ENCODE measurements at places on chromosomes 1 and 21. TPM values are rescaled to one million over a fixed set of nuclear protein-coding genes. Genes with fewer than 3 reads are reported as not detected.
A peak's percentile ranks its signal among the peaks of the same experiment; 100 is the strongest.

The BTG3 gene
- total RNA-seq, result 13.4 TPM

GRCh38 chr1:170711682-170712081, 47.8 kb downstream of the PRRX1 start:
- H3K27me3 ChIP-seq, result no peaks in the 10 kb centered on the region
- H3K27ac ChIP-seq, result peak overlapping the region; percentile 4

DNA sequence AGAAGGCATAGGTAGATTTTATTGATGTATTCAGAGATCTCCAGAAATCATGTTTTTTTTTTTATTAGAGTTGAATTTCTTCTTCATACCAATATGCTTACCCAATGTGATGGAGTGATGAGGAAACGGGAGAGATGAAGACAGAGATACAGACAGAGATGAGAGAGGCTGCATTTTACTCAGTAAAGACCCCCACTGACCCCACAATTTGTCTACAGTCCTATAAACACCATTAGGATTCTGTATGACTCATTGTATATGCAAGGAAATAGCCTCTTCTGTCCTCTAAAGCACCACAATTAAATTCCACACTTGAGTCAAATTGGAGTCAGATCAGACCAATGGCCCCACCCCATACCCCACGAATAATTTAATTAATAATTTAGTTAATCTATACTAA, 44.0 kb downstream of the RUNX1 start:
- DNase-seq, result no peak
- no peak overlapping the region for H3K4me3 ChIP-seq
- no peaks in the 10 kb centered on the region for H3K4me1 ChIP-seq
- H3K27me3 ChIP-seq, result no peaks in the 10 kb centered on the region
- H3K27ac ChIP-seq, result no peak overlapping the region

DNA sequence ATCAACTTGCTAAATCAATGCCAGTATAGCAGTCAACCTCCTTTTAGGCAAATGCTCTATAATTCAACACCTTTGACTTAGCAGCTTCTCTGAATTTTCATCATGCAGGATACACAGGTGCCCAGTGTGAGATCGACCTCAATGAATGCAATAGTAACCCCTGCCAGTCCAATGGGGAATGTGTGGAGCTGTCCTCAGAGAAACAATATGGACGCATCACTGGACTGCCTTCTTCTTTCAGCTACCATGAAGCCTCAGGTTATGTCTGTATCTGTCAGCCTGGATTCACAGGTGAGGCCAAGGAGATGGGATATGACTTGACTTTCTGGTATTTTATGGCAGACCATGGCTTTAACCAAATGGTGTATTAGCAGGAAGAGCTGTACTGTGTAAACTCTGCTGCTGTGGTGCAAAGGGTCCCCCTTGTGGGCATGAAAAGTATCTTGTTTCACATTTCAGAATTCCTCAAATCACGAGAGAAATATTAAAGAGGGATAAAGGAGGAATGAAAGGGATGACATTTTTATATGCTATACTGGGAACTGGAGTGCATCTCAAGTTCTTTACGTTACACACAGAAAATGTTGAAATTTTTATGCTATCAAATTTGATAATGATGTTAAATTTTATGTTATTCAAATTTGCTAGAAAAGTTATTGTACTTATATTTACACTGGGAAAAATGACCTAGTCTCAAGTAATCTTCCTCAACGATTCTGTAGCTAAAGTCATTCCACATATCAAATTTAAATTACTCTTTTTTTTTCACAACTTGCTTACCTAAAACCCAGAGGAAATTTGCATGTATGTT, 88.9 kb downstream of the CRB1 start:
- H3K36me3 ChIP-seq, result no peaks in the 10 kb centered on the region
- no peaks in the 10 kb centered on the region for H3K27me3 ChIP-seq
- H3K4me1 ChIP-seq, result no peaks in the 10 kb centered on the region
- H3K27ac ChIP-seq, result no peak overlapping the region

The ATXN7L2 gene
- 2.3 TPM for total RNA-seq

The RGS8 gene
- total RNA-seq, result not detected

The TM2D1 gene
- 42.6 TPM for total RNA-seq

DNA sequence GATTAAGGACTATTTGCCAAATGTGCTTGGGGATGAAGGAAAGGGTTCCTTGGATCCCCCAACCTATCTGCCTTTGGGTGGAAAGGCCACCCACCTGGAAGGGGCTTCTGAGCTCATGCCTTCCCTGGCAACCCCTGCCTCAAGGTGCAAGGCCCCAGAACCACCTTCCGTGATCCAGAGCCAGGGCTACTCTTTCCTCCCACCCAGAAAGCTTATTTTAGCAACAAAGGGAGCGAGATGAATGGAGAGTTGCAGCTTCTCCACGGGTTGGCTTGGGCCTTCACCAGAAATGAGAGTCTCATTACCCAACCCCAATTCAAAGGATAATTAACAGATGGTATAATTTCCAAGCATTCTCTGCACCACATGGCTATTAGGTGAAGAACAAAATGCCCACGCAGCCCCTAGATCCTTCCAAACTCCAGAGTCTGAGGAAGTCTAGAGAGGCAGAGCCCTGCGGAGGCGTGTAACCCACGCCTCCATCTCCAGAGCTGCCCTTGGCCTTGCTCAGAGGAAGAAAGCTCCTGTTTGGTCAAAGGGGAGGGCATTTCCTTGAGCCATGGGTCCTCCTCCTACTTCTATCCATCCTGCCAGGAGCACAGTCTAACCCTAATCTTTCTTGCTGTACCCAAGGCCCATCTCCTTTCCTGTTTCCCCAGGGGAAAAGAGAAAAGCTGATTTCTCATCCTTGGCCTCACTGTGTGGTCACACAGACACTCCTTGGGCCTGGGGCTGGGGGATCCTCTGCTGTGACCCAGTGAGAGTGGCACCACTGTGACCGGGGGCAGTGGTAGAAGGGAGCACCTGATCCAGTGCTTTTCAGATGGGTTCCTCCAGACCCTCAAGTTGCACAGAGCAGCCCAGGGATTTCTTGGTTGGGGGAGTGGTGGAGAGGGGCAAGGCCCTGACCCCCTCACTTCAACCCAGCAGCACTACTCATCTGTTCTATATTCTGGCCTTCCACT, 1.7 kb upstream of the CELSR2 start:
- H3K27ac ChIP-seq, result no peak overlapping the region
- H3K36me3 ChIP-seq, result no peaks in the 10 kb centered on the region
- H3K4me3 ChIP-seq, result no peak overlapping the region
- H3K27me3 ChIP-seq, result no peaks in the 10 kb centered on the region

- no peaks in the 10 kb centered on the region for H3K27me3 ChIP-seq
- no peak overlapping the region for H3K27ac ChIP-seq
- peaks cover 35% of the 10 kb centered on the region for H3K4me1 ChIP-seq
- H3K36me3 ChIP-seq, result no peaks in the 10 kb centered on the region
Observed at GRCh38 chr1:178330848-178331497, 165.8 kb downstream of the CLEC20A start.

GRCh38 chr1:45543581-45544417, 6.8 kb upstream of the AKR1A1 start:
- H3K4me1 ChIP-seq, result no peaks in the 10 kb centered on the region
- DNase-seq, result peak; percentile 66
- no peaks in the 10 kb centered on the region for H3K36me3 ChIP-seq
- no peak overlapping the region for H3K4me3 ChIP-seq
- no peak overlapping the region for H3K27ac ChIP-seq
- no peaks in the 10 kb centered on the region for H3K27me3 ChIP-seq

- no peaks in the 10 kb centered on the region for H3K36me3 ChIP-seq
- no peaks in the 10 kb centered on the region for H3K27me3 ChIP-seq
- H3K4me1 ChIP-seq, result no peaks in the 10 kb centered on the region
- no peak overlapping the region for H3K27ac ChIP-seq
Observed at GRCh38 chr1:241782396-241782795, 65.6 kb upstream of the EXO1 start.

GRCh38 chr1:160522622-160523345, at the start of gene SLAMF6:
TSS of gene SLAMF6 (minus strand) at chr1:160523255. CDS start at chr1:160523192, 63 bp downstream.
- no peaks in the 10 kb centered on the region for H3K4me1 ChIP-seq
- H3K4me3 ChIP-seq, result no peak within 1 kb of the TSS
- no peak within 1 kb of the TSS for H3K27ac ChIP-seq
- DNase-seq, result no peak
- H3K36me3 ChIP-seq, result no peaks in the 10 kb centered on the region

The ATP1A2 gene
- total RNA-seq, result 298 TPM

DNA sequence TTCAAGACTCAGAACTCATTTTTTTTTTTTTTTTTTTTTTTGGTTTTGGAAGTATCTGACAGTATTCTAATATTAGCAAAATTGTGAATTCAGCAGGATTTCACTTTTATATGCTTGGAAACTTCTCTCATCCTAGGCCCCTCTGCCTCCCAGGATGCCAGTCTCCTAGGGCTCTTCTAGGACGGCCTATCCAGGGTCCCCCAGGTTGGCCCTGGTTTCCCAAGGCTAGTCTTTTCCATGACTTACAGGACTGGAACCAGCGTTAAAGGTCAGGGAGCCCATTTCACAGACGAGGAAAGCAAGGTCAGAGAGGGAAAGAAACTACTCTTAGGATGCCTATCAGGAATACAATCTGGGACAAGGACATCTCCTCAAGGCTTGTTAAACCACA, 412.5 kb downstream of the PTPRU start:
- no peaks in the 10 kb centered on the region for H3K4me1 ChIP-seq
- no peaks in the 10 kb centered on the region for H3K27me3 ChIP-seq

The C1orf122 gene
- total RNA-seq, result 44.0 TPM

The TRAPPC3 gene
- total RNA-seq, result 71.7 TPM

DNA sequence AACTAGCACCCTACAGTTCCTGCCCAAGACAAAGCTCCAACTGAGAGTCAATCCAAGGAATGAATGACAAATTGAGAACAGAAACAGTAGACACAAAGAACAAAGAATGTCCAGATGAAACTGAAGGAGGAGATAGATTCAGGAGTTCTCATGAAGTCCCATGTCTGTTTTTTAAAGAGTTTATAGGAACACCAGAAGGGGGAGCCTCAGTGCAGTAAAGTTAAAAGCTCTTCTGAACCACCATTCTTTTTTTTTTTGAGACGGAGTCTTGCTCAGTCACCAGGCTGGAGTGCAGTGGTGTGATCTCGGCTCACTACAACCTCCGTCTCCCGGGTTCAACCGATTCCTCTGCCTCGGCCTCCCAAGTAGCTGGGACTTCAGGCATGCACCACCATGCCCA, 323.6 kb downstream of the MRPL39 start:
- no peaks in the 10 kb centered on the region for H3K4me1 ChIP-seq
- no peaks in the 10 kb centered on the region for H3K36me3 ChIP-seq
- no peaks in the 10 kb centered on the region for H3K27me3 ChIP-seq
- no peak overlapping the region for H3K4me3 ChIP-seq
- H3K27ac ChIP-seq, result no peak overlapping the region

- H3K4me3 ChIP-seq, result no peak overlapping the region
- H3K27ac ChIP-seq, result peak overlapping the region; percentile 48
- no peaks in the 10 kb centered on the region for H3K27me3 ChIP-seq
- no peak for DNase-seq
- no peaks in the 10 kb centered on the region for H3K36me3 ChIP-seq
Observed at GRCh38 chr1:32142446-32143301, 34.8 kb downstream of the KPNA6 start.

The ALPL gene
- total RNA-seq, result 12.3 TPM

The ALG6 gene
- total RNA-seq, result 4.3 TPM

DNA sequence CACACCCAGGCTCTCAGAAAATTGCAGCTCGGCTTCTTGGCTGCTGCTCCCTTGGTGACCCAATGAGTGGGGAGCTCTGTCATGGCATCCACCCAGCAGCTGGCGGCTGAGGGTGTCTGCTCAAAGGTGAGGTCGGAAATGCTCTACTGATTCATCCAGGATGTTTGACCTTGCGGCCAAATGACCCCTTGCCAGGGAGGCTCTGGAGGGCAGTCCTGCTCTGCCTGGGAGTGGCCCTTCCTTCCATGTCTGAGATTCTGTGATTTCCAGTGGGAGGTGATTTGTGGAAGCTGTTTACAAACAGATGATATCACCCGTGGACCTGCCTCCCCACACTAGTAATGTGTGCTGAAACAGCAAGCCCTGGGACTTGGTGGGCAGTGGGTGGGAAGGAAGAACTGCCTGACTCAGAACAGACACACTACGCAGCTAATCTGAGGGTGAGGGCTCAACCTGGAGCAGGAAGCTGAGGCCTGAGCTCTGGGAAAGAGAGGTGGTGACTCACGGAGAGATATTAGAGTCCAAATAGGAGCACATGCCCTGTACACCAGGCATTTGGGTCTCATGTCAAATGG, 3.0 kb downstream of the CRCT1 start:
- H3K4me3 ChIP-seq, result no peak overlapping the region
- no peak for DNase-seq
- H3K27me3 ChIP-seq, result peaks cover 24% of the 10 kb centered on the region
- H3K4me1 ChIP-seq, result peaks cover 9% of the 10 kb centered on the region
- H3K36me3 ChIP-seq, result no peaks in the 10 kb centered on the region

The LRRN2 gene
- total RNA-seq, result 1.4 TPM

- no peak overlapping the region for H3K27ac ChIP-seq
- no peaks in the 10 kb centered on the region for H3K27me3 ChIP-seq
- no peak overlapping the region for H3K4me3 ChIP-seq
Observed at GRCh38 chr1:9289090-9289534, 3.6 kb upstream of the SPSB1 start.

- no peaks in the 10 kb centered on the region for H3K27me3 ChIP-seq
- H3K4me3 ChIP-seq, result no peak overlapping the region
- DNase-seq, result no peak
- no peak overlapping the region for H3K27ac ChIP-seq
Observed at GRCh38 chr1:214380986-214381695, 100.2 kb downstream of the SMYD2 start.

DNA sequence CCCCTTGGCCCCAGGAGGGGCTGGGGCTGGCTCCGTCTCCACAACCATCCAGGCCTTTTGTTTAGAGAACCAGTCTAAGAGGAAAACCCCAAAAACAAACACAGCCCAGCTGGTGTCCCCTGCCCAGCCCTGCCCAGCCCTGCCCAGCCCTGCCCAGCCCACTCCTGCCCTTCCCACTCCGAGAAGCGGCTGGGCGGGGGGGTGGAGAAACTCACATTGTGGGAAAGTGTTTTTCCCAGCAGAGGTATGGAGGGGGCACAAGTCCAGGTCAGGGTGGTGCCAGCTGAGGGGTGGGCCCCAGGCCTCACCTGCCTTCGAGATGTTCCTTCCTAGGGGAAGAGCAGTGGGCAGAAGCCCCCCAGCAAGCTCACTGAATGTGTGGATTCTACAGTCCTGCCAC, 10.0 kb upstream of the FAM131C start:
- H3K4me3 ChIP-seq, result no peak overlapping the region
- DNase-seq, result no peak
- H3K27ac ChIP-seq, result no peak overlapping the region
- no peaks in the 10 kb centered on the region for H3K27me3 ChIP-seq

The LRIF1 gene
- 17.1 TPM for total RNA-seq
